ENCODE measurements at places on chromosomes 4 and X.

DNA sequence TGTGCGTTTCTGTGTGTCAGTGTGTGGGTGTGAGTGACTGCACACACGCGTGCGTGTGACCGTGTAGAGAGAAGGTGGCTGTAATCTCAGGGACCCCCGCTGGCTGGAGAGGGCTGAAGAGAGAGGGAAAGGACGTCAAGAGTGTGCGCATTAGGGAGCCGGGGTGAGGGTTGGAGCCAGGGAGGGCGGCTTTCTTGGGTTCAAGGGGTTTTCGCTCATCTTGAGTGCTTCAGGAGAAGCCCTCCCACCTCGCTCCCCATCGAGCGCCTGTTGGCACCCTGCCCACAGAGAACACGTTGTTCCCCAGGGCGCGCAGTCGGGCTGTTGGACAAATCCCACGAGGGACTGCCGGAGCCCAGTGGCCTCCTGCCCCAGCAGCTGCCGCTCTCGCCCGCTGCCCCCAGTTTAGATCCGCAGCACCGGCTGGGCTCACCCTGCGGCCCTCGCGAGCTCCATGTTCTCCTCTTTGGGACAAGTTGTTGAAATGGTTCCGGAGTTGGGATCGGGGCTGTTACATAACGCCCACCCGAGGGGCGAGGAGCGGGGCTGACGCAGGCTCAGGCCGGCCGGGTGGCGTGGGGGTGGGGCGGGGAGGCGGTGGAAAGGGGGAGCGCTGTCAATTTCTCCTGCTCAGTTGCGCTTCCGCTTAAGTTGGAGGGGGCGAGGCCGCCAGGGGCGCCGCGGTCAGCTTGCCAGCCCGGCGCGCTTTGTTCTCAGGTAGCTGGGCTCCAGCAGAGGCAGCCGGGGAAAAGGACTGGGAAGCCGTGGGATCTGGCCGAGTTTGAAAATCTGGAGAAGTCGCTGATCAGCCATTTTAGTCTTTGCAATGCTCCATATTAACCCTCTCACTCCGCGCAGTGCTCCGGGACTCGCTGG is 1.6 kb downstream of the GRIA2 start:
- peak; percentile 78 for DNase-seq

DNA sequence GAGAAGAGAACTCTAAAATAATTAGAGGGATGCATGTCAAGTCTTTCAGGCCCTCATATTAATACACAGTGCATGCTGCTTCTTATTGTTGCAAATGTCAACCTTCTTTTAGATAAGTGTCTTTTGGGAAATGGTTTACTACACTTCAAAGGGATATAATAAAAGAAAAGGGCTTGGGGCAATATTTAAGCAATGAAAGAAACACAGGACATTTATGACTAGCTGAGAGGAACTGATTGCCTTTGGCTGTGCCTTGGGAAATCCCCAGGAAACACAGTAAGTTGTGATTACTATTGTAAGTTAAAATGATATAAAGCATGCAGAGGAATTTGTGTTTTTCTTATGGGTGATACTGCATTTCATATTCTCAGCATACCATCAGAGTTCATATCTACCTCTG is 1036.2 kb upstream of the GRID2 start:
- DNase-seq, result no peak

GRCh38 chrX:68634649-68635227 is 12.7 kb upstream of the STARD8 start:
- DNase-seq, result no peak

GRCh38 chr4:48439988-48440387 is 43.2 kb upstream of the SLC10A4 start:
- DNase-seq, result peak; percentile 34

- DNase-seq, result no peak
These were observed 13.6 kb upstream of the AMTN start for GRCh38 chr4:70504733-70505132.

- DNase-seq, result no peak
These were observed 1981.9 kb upstream of the TENM3 start for GRCh38 chr4:180261346-180261745.

GRCh38 chrX:5549512-5549911 is 679.2 kb downstream of the NLGN4X start:
- no peak for DNase-seq

GRCh38 chr4:5144384-5144783 is 93.1 kb downstream of the STK32B start:
- DNase-seq, result no peak

DNA sequence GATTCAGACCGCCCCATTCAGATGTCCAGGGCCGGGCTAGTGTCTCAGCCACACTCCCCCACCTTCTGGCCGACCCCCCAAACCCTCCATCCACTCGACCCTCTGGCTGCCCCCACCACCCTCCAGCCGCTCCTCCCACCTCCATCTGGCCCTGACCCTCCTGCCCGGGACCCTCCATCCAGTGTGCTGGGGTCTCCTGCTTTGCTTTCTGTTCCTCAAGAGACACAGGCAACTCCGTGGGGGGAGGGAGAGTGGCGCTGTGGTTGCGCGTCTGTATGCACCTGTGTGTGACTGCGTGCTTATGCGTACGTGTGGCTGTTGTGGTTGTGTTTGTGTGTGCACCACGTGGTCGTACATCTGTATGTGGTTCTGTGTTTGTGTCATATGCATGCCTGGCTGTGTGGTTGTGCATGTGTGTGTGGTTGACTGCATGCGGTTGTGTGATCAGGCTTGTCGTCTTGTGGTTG is 33.3 kb downstream of the CPLX1 start:
- DNase-seq, result no peak

- peak; percentile 93 for DNase-seq
These were observed 65.8 kb downstream of the RASGEF1B start for GRCh38 chr4:81405900-81406401.

DNA sequence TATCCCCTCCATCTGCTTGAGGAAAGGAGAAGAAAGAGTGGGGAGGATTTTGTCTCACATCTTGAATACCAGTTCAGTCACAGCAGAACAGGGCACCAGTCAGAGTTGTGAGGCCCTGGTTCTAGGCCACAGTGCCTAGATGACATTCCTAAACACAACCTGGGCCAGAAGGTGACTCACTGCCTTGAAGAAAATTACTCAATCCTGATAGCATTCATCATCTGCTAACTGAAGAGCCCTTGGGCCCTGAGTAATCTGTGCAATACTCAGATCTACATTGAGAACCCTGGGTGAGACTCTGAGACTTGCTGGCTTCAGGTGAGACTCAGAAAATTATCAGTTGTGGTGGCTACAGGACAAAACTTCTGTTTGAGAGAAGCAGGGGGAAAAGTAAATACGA is 20.5 kb upstream of the PRR32 start:
- DNase-seq, result no peak

- no peak for DNase-seq
These were observed 31.7 kb downstream of the BBS12 start for GRCh38 chr4:122764071-122764820.

GRCh38 chr4:84966382-84967242 is at the start of gene WDFY3:
Gene WDFY3, minus strand, starts transcription at chr4:84966690. Its CDS starts 106,099 bp downstream, at chr4:84860591.
- DNase-seq, result peak; percentile 95

GRCh38 chr4:3247399-3248177 is 1.4 kb upstream of the MSANTD1 start:
- DNase-seq, result no peak

DNA sequence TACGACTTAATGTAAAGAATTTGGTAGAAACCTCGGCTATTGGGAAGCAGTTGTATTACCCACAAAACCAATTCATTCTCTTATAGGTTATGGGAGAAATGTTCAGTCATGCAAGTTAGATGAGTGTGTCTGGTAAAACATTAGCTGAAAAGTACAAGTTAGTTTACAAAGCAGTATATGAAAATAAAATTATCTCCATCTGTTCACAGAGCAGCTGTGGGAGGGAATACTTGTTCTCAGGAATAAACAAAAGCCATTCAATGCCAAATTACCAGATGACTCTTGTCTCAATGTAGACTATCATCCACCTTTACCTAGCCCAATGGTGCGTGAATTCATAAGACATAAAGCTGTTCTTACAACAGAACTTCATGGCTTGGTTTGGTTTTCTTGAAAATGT is 28.6 kb downstream of the STAP1 start:
- DNase-seq, result no peak

DNA sequence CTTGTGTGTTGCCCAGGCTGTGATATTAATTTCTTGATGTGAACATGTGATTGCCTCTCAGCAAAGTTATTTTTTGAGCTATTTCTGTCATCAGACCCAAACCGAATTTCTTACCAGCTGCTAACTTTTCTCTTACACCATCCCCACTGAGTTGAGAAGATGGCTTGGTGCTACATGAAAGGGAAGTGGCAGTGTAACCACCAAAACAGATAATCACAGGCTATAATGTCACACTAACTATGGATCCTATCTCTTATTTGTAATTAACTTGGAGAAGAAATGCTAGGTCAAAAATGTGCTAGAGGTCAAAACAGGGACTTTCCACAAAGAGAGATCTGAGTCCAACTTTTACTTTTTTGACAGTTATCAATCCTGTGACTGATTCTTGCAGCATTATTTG is 43.8 kb downstream of the ELOVL6 start:
- no peak for DNase-seq

DNA sequence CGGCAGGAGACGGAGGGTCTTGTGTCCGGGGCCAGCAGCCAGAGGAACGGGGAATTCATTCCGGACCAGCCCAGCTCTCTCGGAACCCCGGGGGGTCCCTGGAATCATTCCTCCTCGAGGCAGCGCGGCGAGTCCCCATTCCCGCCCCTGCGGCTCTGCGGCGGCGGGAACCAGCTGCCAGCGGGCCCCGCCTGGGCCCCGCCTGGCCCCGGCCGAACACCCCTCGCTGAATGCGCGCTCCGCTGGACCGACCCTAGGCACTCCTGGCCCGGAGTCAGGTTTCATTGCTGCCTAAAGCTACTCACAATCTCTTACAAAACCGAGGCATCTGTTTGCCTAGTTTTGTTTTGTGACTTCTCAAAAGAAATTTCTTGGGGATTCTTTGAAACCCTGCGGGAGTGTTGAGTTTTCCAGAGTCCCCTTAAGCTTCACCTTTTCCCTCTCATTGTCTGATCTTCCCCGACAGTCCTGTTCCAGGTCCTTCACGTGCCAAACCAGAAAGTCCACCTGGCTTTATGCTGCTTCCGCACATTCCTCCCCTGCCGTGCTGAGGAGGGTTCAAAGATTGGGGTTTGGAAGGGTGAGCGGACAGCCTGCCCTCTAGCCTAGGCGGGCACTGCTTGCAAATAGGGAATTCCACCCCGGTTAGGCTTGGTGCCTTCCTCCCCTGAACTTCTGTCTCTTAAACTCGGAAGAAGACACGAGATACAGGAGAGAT is 789 bp downstream of the ARHGAP10 start:
- no peak for DNase-seq

GRCh38 chrX:47283015-47283771 is 50.4 kb downstream of the USP11 start:
- DNase-seq, result no peak

DNA sequence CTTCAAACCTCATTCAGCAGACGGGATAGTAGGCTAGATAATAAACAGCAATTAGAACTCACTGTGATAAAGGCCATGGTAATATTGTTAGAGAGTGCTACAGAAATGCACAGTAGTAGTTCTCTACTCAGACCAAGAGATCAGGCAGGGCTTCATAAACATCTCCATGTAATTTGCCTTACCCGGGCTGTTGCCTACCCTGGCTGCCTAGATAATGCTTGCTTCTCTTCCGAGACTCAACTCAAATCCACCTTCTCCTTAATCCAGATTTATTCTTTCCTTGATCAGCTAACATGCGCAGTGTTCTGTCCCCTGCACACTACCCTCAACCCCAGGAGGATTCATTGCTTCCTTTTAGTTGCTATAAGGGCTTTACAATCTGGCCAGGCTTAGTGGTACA is 21.8 kb downstream of the ANK2 start:
- no peak for DNase-seq

DNA sequence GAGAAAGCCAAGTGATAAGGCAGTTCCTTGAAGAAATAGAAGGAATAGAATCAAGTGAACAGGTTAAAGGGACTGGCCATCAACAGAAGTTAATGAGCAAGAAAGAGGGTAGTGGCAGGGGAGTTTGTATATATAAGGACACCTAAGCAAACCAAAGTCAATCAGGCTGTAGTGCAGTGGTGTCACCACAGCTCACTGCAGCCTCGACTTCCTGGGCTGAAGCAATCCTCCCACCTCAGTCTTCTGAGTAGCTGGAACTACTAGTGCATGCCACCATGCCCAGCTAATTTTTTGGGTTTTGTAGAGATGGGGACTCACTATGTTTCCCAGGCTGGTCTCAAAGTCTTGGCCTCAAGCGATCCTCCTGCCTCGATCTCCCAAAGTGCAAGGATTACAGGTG is 15.9 kb downstream of the ACOT9 start:
- no peak for DNase-seq

GRCh38 chrX:13287816-13288215 is 32.0 kb downstream of the ATXN3L start:
- no peak for DNase-seq

- no peak for DNase-seq
These were observed 134.9 kb downstream of the CORIN start for GRCh38 chr4:47703008-47703407.

DNA sequence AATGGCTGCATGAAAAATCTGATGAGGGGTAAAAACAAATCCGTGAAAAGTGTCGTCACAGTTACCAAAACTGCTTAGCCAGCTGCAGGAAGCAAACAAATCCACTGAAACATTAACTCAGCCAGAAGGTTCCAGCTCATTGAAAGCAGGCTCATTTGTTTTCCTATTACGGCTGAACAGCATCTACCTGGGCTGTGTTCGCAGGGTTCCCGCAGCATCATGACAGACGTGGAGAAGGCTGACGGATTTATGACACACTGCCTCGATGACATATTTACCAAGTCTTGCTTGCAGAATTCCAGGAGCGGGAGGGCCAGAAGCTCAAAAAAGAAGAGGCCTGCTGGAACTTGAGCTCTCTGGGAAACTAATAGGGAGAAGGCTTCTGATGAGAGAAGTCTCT is 781.1 kb downstream of the RAB28 start:
- no peak for DNase-seq

DNA sequence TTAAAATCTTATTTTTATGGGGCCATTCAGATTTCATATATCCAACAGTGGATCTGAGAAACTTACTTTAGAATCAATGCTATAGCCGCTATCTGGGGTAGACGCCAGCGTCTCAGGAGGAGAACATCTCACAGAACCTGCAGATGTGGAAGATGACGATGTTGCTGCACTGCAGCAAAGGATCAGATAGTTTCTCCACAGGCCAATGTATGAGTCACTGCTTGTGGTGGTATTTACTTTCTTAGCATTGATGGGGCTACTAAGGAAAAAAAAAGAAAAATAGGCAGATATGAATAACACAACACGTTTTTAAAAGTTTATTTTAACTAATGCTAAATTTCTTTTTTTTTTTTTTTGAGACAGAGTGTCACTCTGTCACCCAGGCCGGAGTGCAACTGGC is 85.9 kb downstream of the ZAR1 start:
- no peak for DNase-seq

DNA sequence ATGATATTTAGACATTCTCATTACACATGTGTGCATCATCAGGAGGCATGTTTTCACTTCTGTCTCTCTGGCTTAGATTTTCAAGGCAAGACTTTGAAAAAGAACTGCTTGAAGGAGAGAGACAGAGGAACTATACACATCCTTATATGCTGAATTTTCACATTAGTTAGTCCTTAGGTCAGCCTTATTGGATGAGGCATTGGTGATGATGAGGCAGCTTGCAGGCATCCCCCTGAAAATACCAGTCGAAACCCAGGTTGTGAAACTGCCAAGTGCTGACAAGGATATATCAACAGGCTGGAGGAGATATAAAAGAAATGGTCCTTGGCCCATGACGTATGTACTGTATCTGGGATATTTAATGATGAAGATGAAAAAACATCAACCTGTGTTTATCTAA is 297.2 kb upstream of the AADAT start:
- DNase-seq, result no peak

Measured in stomach (tissue), 19 donors.